ENCODE measurements at places on chromosomes 5 and 9.

DNA sequence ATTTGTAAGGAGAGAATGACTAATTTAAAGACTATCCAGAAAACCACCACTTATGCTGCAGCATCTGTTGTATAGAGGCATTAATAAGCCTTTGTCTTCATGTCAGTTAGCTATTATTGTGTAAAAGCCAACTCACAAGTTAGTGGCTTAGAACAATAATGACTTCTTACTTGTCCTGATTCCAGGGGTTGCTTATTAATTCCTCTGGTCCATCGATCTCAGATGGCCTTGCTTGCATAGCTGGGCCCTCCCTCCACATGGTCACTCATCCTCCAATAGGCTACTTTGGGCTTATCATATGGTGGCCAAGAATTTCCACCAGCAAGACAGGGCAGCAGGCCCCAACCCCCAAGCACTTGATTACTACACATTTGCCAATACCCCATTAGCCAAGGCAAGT is 44.5 kb upstream of the STK32A start:
- DNase-seq = no peak

DNA sequence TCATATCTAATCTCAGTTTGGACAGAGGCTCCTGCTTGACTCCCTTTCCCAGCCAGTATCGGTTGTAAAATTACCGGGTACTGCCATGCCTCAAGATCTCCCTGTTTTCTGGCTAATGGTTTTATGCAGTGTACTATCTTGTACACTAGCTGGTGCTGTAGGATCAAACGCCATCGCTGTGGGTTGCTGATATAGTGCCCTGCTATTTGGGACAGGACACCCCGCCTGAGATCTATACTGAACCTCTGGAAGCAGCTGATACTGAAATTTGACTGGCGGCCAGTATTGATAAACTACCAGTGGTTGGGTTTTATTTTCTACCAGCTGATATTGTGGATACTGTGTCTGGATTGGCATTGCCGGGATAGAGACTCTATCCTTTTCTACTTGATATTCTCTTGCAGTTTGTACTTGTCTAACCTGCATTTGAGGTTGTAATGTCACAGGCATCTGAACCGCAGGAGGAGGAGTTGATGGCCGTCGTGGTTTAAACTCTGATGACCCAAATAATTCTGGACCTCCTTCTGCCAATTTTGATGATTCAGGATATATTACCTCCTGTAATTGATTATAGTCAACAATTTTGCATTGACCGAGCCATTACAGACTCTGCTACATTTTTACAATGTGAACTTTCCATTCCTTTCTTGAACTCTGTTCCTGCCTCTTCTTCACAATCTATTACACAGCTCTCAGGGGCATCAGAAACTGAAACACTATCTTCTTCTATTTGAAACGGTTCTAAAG is 112.5 kb upstream of the LARP1 start:
- DNase-seq = no peak

GRCh38 chr9:17503196-17503595 is 75.7 kb upstream of the SH3GL2 start:
- no peak for DNase-seq

DNA sequence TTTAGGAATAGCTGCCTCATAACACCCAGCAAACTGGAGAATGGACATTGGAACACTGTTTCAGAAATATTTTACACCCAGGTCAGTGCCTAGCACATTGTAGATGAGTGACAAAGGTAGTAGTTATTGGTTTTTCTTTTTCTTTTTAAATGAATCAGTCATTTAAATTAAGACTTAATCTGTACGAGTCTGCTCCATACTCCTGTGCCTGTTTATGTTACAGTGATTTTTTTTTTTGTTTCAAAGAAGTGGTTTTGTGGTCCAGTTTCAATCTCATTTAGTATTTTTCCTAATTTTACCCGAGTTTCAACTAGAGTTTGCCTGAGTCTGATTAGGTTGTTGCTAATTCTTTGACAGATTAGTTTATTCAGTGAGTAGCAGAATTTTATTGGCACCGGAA is 16.2 kb downstream of the LMNB1 start:
- DNase-seq = no peak

- DNase-seq = no peak
These were observed 232.4 kb upstream of the GAS1 start for GRCh38 chr9:87179553-87180340.

GRCh38 chr5:74056789-74057164 is 430.8 kb downstream of the ARHGEF28 start:
- no peak for DNase-seq

DNA sequence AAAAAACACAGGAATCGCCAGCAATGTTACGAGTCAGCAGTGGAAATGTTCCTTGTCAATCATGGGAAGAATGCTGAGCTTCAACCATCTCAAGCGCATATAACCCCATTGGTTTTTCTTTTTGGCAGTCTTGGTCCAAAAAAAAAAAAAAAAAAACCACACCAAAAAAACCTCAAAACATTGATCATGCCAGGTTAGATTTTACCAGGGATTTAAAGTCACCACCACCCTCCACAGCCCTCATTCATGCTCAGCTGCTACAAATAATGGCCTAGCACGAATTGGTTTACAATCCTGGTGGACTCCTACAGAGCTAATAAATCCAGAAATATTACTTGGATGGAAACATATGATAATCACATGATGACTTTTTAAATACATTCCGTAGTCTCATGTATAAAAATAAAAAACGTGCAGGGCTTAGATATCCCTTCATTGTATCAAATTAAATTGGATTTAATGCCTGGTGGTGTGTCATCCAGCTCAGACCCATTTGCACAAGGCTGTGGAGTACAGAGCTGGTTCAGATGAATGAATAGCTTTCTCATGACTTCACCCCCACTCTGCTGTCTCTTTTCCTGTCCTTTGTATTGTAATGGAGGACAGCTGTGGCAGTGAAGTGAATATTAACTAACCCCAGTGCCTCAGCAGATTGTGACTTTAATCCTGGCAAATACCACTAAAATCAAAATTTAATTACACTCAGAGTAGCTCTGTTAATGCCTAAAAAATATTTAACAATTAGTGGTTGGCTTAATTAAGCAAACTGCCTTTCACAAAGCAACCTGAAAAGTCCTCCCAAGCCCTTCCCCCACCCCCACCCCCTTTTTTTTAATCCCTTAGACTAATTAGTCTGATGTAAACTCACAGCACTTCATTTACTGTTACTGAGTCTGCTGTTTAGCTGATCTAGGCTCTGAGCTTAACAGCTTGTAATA is 626.5 kb upstream of the ZNF608 start:
- DNase-seq = peak; percentile 36

GRCh38 chr9:70478963-70479641 is 64.6 kb upstream of the KLF9 start:
- no peak for DNase-seq

GRCh38 chr9:68533678-68534077 is 7.0 kb downstream of the TMEM252 start:
- DNase-seq = no peak

DNA sequence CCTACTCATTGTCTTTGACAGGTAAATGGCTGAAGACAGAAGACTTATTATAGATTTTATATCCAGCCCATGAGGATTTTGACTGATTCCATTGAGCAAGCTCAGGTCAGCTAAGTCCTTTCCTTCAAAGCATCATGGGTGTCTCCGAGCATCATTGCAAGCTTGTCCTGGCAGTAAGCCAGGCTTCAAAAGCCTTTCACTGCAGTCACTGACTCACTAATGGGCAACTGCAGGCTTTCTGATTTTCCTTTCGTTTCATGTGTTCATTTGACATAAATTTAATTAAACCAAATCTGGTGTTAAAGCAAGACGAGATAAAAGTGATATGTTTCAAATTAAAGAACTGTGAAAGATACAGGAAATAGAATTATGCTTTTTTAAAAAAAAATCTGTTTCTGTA is 426.2 kb downstream of the ANXA1 start:
- DNase-seq = no peak

DNA sequence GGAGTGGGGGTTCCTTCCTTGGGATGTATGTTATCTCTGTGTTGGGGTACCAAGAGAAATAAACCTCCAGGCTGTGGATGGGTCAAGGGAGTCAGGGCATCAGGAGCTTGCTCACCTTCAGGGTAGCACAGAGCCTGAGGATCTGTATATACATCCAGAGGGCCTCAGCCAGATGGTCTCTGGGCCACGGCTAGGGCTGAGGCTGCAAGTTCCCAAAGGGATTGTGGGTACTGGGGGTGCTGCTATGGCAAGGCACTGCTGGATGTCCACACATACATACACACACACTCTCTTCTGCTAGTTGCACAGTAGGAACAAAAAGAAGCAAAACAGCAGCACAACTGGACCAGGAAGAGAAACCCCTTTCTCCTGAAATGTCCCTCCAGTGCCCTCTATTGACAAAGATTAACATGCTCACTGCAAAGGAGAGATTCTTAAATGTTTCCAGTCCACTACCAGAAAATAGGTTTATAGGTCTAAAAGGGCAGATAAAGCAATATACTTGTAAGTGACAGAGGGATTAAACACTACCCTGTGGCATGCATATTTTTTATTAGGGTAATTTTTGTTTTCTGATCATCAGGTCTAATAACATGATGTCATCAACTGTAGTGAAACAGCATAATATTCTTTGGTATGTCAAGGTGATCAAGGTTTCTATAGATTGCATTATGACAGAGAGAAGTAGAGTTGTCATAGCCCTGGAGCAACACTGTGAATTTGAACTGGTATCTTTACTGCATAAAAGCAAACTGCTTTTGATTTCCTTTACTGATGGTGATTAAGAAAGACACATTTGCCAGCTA is 56.3 kb upstream of the KCNN2 start:
- no peak for DNase-seq

DNA sequence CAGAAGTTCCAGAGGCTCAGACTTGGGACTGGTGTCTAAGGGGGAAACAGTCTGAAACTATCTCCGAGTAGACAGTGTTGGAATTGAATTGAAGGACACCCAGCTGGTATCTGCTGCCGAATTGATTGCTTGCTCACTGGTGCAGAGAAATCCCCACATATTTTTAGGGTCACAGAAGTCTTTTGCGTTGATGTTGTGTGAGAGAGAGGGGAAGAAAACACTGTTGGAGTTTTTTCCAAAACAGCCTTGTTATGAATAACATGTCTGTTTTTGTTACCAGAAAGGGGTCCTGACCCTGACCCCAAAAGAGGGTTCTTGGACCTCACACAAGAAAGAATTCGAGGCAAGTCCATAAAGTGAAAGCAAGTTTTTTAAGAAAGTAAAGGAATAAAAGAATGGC is 81.3 kb downstream of the ALDH7A1 start:
- DNase-seq = no peak

DNA sequence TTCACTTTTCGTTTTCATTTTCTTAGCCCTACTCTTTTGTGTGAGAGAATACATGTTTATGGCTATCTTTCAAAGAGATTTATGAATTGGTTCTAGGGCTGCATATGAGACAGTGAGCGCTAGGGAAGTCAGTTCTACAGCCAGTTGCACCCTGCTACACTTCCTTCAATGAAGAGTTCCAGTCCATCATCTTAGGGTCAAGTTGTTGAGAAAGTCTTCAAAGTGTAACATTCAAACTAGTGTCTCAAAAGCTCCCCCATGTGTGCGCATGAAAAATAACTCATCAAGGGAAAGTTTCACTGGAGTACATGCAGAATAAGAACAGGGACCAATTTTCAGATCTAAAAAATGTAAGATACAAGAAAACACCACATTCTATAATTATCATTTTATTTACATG is 317.2 kb downstream of the DEPDC1B start:
- DNase-seq = no peak

- no peak for DNase-seq
These were observed 79.8 kb downstream of the CDO1 start for GRCh38 chr5:115736690-115737005.

DNA sequence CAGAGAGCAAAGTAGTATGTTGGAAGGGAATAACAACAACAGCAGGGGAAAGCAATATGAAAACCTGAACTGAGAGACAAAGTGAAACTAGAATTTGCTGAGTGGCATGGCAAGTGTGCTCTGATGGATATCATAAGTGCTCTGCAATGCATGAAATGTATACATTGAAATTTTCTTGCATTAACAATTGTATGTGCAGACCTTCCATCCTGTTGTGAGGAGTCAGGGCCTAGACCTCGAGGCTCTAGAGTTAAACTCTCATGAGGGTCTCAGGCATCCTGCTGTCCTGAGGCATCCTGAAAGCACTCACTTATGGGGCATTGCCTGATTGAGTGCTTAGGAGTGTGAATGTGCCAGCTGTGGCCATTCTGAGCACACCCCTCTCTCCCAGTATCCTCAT is 1.1 kb downstream of the ECM2 start:
- no peak for DNase-seq

DNA sequence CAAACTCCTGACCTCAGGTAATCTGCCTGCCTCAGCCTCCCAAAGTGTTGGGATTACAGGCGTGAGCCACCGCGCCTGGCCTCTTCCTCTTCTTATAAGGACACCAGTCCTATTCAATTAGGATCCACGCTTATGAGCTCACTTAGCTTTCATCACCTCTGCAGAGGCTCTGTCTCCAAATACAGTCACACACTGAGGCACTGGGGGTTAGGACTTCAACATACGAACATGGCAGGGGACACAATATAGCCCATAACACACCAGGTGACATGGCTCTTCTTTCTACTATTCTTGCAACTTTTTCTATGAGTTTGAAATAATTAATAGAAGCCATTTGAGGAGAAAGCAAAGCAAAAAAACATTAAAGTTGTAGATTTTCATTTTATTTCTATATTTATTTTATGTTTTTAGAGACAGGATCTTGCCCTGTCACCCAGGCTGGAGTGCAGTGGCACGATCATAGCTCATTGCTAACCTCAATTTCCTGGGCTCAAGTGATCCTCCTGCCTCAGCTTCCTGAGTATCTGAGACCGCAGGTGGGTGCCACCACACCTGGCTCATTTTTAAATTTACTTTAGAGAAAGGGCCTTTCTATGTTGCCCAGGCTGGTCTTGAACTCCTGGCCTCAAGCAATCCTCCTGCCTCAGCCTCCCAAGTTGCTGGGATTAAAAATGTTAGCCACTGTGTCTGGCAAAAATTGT is 6.0 kb upstream of the PRRT1B start:
- no peak for DNase-seq

GRCh38 chr9:130521715-130522114 is 57.7 kb upstream of the FUBP3 start:
- no peak for DNase-seq

DNA sequence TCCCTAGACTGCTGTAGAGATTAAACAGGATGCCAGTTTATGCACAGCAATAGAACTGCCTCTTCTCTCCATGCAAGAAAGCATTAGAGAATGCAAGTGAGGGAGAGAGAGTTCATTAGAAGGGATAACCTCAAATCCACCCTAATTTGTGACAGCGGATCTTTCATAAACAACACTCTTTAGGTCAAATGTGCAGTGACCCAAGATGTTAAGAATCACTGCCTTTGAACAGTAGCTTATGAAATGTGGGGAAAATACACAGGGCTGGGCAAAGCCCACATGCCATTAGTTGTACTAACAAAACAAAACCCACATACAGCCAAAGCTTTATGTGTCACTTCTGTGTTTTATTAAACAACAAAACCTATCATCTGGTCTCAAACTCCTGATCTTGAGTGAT is 36.2 kb upstream of the POU4F3 start:
- DNase-seq = no peak

DNA sequence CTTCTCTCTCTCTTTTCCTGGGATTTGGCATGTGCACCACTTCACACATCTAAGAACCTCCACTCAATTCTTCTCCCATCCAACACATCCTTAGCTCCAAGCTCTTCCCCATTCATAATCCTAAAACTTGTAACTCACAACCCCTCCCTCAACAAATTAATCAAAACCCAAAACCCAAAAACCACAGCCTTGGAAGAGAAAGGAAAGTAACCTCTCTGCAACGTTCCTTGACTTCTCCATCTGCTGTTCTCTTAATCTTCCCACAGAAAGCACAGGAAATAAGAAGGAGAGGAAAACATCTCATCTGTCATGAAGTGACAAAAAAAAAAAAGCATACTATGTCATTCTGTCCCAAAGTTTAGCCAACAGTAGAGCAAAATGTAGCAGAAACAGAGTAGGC is 66.2 kb downstream of the DRD1 start:
- DNase-seq = no peak

GRCh38 chr5:27814983-27815382 is 776.6 kb upstream of the CDH9 start:
- DNase-seq = no peak

Measured in amniotic stem cell (primary cell).